ENCODE measurements at places on chromosomes 3 and 15.
A peak's percentile ranks its signal among the peaks of the same experiment; 100 is the strongest.

- peak; percentile 29 for DNase-seq
These were observed 205.0 kb upstream of the ADAMTS9 start for GRCh38 chr3:64892671-64893309.

DNA sequence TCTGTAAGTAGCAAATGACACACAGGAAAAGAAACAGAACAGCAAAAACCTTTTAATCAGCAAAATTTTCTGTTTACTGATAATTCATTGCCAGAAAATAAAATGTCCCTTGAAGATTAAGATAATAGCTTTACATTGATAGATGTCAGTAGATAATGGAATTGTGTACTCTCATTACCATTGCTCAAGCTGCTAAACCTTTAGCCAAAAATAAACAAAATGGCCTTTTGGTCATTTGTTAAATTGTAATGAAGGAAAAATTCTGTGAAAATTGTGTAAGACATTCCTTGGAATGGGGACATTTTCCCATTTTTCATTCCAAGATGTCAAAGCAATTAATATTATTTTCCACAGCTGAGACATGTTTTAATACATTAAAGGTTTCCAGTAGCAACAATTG, 189.8 kb downstream of the PLOD2 start:
- peak; percentile 24 for DNase-seq

DNA sequence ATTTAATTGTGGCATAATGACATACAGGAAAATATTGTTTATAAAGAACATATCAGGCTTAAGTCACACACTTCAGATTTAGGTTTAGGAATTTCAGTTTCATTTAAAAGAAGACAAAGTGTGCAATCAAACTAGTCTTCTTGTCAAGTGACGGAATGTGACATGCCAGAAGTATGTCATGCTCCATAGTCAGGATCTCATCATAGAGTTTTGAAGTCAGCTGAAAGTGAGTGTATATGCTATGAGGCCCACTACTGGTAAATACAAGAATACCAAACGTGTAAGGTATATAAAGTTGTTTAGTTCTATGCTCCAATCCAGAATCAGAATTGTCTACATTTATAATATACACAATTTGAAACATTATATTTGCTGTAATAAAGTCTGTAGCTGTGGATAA, 988.4 kb downstream of the TBL1XR1 start:
- no peak for DNase-seq

DNA sequence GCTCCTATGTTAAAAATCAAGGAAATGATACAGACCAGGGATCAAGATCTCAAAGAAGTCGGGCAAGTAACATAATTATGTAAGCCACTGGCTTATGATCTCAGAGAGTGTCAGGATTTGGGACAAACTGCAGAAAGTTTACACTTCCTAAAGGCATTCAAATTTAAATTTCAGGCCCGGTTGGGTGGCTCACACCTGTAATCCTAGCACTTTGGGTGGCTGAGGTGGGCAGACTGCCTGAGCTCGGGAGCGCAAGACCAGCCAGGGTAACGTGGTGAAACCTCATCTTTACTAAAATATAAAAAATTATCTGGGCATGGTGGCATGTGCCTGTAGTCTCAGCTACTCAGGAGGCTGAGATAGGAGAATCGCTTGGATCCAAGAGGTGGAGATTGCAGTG, 124.4 kb upstream of the UBE2E2 start:
- no peak for DNase-seq

DNA sequence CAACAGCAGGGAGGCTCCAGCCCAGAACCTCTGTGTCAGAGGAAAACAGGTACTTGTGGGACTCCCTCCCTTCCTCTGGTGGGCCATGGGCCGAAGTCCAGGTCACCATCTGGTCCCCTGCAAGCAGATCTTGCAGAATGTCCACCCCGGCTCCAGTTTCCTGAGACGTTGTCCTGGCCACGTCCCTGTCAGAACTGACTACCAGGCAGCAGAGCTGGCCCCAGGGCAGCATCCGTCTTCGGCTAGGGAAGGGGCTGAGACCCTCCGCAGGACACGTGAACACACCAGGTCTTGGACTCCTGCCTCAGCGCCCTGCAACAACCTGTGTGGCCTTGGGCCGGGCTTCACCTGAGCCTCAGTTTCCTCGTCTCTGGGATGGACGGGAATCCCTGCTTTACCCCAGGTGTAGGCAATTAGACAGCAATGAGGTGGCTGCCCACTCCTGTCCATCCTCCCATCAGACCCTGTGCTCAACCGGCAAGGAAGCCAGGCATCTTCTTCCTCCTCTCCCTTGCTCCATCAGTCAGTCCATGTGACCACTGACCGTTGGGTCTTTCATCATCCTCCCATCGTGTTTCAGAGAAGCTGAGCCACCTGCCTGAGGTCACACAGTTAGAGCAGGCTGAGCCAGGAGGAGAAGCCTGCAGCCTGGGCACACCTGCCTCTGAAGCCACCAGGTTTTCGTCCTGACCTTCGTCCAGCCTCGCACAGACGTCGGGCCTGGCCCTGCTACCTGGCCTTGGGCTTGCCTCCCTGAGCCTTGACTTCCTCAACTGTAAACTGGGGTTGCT, 8.9 kb upstream of the PRKCD start:
- DNase-seq, result no peak
